ENCODE measurements at places on chromosomes 16 and 17.

DNA sequence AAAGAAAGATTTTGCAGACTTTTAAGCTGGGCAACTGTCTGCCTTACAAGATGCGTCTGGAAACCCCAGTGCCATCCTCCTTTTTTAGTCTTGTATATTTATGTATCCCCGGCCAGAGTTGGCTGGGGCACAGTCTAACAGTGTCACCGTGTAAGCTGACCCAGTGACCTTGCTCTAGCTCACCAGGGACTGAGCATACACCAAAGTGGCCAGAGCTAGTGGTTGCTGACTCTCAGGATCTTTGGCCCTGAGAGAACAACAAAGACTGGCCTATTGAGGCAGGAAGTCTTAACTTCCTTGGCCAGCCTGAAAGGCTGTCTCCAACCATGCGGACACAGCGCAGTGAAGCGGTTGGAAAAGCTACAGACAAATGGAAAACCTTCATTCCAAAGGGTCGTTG lies 745.2 kb downstream of the WWOX start:
- no peak for DNase-seq

- peak; percentile 33 for DNase-seq
Observed at GRCh38 chr16:9072806-9073341, 18.6 kb upstream of the HAPSTR1 start.

- DNase-seq = peak; percentile 54
Observed at GRCh38 chr17:63842173-63842539, 329 bp downstream of the SMARCD2 start.

GRCh38 chr16:89864527-89864820 lies 8.9 kb upstream of the TCF25 start:
- DNase-seq = no peak

DNA sequence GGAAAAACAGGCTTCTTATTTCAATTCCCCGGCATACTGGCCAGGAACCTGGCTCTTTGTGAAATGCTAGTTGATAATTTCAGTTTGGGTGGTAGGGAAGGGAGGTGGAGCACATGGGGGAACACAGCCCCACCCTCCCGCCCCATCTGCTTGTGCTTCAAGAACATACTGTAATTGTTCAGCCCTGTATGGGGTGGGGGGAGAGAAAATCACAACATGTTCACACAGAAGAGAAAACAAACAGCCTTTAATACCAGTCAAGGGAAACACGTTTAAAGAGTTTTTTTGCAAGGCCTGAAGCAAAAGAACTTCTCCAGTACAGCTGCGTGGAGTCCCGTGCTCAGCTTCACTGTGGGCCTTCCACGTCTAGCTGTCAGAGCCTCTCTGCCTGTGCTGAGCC lies 59.7 kb downstream of the SHISA6 start:
- no peak for DNase-seq

GRCh38 chr16:28078261-28078660 lies 14.7 kb upstream of the GSG1L start:
- no peak for DNase-seq

- peak; percentile 55 for DNase-seq
Observed at GRCh38 chr17:83080858-83081683, 1.7 kb downstream of the METRNL start.

Data from stimulated activated CD4-positive, alpha-beta T cell treated with anti-CD3 and anti-CD28 coated beads, Interleukin-2, amount 100 ng/mL, for 24 hours (primary cell).